ENCODE measurements at places on chromosomes 2 and 18.

GRCh38 chr2:70707706-70708105 lies 60.3 kb downstream of the ADD2 start:
- no peak for DNase-seq

- no peak for DNase-seq
Observed at GRCh38 chr2:19991895-19992294, 2.0 kb upstream of the WDR35 start.

DNA sequence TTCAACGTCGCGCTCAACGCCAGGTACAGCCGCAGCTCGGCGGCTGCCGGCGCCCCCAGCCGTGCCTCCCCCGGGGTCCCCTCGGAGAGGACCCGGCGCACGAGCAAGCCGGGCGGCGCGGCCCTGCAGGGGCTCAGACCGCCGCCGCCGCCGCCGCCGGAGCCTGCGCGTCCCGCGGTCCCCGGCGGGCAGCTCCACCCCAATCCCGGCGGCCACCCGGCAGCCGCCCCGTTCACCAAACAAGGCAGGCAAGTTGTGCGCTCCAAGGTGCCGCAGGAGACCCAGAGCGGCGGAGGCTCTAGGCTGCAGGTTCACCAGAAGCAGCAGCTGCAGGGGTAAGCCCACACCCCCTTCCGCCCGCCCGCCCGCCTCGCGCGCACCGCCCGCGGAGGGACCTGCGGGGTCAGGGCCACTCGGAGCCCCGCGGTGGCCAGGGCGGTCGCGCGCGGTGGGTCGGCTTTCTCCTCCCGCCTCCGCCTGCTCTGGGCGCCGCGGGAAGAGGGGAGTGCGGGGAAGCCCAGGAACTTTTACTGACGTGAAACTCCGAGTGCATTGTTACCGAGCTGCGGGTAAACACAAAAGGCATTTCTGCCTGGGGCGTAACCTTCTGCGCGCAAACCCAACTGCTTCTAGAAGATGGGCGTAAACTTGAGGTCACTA lies 861 bp downstream of the LTBP1 start:
- no peak for DNase-seq

- DNase-seq: no peak
Observed at GRCh38 chr2:137316075-137316474, 550.7 kb downstream of the THSD7B start.

- no peak for DNase-seq
Observed at GRCh38 chr2:179240481-179241451, 23.9 kb downstream of the SESTD1 start.

GRCh38 chr2:46530639-46531038 lies 51.3 kb downstream of the TMEM247 start:
- no peak for DNase-seq

GRCh38 chr2:67666386-67667053 lies 269.4 kb downstream of the ETAA1 start:
- no peak for DNase-seq

GRCh38 chr18:8107426-8107825 lies 501.8 kb upstream of the RAB12 start:
- DNase-seq: no peak

GRCh38 chr18:69674292-69674877 lies 273.3 kb downstream of the CD226 start:
- no peak for DNase-seq

DNA sequence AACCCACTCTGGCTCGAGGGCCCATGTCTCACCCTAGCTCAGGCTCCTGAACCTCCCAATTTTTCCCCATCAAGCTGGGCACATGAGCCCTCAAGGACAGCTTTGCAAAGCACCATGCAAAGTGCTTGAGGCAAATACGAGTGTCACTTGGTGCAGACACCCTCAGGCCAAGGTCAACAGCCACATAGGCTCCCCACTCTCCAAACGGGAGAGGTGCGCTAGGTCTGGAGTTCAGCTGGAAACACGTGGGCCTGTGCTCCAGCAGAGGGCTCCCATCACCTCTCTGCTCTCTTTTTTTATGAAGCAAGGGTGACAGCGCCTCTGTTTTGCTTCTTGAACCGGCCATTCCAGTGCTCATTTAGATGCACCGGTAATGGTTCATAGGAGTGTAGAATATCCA lies 11.9 kb upstream of the ARHGAP25 start:
- DNase-seq: no peak

DNA sequence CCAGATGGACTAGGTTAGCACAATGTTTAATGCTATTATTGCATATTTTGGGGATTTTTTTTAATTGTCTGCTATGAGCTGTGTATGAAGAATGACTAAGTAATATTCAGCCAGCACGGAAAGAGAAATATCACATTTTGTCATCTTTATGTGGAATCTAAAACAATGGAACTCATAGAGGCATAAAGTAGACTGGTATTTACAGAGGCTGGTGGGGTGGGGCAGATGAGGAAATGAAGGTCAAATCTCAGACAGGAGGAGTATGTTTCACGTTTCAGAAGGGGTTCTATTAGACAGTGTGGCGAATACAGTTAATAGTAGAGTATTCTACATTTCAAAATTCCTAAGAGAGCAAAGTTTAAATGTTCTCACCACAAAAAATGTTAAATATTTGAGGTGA lies 4.7 kb downstream of the CDH19 start:
- no peak for DNase-seq

GRCh38 chr18:21215490-21215889 lies 26.5 kb upstream of the GREB1L start:
- DNase-seq: no peak

GRCh38 chr18:29250259-29250658 lies 1073.3 kb upstream of the CDH2 start:
- no peak for DNase-seq

DNA sequence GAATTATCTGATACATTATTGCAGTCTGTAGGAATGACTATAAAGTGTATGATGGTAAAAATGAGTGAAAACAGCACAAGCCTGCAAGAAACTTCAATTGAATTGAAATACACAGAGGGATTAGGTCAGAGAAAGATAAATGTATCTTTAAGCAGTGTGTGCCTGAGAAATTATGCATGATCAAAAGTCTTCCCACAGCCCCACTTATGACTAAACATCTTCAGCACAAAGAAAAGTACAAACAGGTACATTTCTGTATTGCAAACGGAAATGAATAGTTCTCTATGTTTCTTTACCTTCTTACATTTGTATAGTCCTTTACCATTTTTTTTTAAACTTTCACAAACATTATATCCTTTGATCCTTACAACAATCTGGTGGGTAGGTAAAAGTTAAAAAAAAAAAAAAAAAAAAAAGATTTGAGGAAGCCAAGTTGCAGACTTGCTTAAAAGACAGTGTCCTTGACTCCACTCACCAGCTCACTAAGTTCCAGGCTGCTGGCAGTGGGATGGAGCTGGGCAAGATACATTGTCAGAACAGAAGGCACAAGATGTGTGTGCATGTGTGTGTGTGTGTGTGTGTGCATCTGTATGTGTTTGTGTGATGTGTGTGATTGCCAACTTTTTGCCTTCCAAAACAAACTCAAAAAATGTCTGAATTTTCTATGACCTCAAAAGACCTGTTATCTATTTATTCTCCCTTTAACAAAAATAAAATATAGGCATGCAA lies 423.7 kb upstream of the ACVR2A start:
- DNase-seq: no peak

DNA sequence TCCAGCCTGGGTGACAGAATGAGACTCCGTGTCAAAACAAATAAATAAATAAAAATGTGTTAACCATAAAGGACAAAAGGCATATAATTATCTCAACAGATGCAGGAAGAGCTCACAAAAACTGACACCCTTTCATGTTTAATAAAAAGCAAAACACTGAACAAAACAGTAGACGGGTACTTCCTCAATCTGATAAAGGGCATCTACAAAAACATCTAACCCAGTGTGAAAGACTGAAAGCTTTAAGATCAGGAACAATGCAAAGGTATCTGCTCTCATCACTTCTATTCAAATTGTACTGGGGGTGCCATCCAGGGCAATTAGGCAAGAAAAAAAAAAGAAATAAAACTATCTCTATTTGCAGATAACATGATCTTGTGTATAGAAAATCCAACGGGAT lies 11.7 kb upstream of the NCL start:
- DNase-seq: no peak

GRCh38 chr2:194842871-194843270 lies 814.2 kb upstream of the SLC39A10 start:
- no peak for DNase-seq

DNA sequence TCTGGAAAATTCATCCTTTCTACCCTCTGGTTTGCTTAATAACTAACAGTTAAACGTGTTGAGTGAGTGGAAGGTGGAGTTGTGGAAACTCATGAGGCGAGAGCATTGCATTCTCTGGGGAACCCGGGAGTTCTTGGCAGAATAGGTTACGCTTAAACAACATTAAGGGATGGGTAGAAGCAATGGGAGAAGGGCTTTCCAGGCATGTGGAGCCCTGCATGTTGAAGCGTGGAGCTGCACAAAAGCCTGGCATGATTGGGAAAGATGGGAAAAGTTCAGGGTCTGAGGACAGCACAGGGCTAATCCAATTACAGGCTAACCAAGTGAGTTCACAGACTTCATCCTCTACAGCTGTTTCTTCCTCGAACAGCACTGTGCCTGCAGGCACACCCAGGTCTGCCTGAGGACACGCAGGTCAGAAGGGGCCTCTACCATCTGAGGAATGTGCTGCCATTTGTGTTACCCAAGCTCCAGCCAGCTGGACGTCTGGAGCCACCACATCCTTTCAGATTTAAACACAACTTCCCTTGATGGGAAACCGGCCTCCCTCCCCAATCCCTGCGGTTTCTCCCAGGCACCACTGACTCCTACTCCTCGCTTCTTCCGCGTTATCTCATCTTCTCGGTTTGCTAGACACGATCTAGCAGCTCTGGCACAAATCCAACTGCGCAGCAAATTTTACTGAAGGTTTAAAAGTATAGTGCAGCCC lies 164.2 kb downstream of the ANTXR1 start:
- DNase-seq: peak; percentile 97

GRCh38 chr18:48133671-48134251 lies 203.3 kb upstream of the SMAD2 start:
- DNase-seq: peak; percentile 22

DNA sequence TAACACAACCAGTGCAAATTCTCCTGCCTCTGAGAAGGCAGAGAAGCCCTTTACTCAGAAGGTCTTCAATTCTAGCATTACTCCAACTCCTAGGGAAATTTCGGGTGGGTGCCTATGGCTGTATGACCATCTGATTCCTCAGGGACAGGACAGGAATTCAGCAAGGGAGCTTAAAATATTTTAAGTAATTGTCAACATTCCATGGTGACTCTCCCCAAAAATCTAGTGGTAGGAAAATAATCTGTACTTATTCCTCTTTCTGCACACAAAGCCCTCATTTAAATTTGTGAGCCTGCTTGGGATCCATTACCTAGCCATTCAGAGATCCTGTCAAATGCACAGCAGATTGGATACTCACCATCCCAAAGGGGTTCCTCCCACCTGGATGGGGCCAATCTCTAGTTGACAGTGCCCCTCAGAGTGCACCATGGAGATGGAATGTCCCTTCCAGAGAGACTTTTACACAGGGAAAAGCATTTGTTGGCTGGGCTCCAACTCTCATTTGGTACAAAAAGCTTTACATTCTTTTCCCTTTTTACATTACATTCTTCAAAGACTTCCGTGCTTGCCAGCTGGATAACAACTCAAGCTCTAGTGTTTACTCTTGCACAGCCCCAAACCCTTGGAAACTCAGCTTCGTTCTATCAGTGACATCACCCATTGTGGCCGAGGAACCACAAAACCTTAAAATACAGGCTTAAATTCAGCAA lies 3.1 kb upstream of the TMEM150A start:
- no peak for DNase-seq

- no peak for DNase-seq
Observed at GRCh38 chr2:174924061-174924693, 81.0 kb downstream of the CHN1 start.

GRCh38 chr2:40844353-40845277 lies 392.7 kb upstream of the SLC8A1 start:
- peak; percentile 31 for DNase-seq

DNA sequence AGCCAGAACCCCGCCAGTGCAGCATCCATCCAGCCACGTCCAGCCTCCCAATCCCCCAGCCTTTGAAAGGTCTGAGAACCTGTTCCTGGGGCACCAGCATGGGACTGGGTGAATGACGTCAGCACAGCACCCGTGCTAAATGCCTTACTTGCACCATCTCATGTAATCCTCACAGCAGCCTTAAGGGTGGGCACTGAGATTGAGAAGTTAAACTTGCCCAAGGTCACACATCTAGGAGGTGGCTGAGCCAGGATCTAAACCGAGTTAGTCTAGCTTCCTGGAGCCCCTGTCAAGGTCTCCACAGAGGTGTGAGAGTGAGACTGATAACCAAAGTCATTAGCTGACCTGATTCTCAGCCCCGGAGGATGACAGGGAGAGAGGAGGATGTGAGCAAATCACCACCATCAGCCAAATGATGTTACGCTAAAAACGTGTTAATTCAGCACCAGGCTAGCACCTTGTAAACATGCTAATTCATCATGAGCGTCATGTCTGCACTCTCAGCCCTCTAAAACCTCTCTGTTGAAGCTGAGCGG lies 4.6 kb downstream of the CD8A start:
- no peak for DNase-seq

DNA sequence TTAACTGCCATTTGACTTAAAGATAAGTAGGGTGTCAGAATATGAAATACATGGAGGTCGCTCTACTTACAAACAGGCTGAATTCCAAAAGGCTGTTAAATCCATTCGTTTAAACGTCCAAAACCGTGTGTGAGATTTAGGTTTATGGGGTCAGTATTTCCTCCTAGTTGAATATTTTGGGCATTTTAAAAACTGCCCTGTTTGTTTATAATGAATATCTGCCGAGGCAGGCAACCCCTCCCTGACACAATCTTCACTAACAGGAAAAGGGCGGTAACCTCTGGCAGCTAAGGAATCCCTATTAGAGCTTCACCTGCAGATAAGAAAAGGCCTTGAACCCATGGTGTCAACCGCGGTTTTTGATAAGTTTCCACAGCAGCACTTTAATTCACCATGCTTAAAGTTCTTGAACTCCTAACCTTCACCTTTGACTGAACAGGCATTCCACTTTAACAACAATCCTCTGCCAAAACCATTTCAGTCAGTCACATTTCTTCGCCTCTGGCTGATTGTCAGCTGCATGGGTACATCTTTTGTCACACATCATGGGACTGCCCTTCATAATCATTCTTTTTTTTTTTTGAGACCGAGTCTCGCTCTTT lies 17.8 kb downstream of the TRAK2 start:
- DNase-seq: peak; percentile 53

- no peak for DNase-seq
Observed at GRCh38 chr2:137190411-137191195, 425.3 kb downstream of the THSD7B start.

GRCh38 chr18:10057401-10057893 lies 143.6 kb downstream of the VAPA start:
- no peak for DNase-seq

- DNase-seq: no peak
Observed at GRCh38 chr18:3410273-3410672, 39.7 kb upstream of the TGIF1 start.

DNA sequence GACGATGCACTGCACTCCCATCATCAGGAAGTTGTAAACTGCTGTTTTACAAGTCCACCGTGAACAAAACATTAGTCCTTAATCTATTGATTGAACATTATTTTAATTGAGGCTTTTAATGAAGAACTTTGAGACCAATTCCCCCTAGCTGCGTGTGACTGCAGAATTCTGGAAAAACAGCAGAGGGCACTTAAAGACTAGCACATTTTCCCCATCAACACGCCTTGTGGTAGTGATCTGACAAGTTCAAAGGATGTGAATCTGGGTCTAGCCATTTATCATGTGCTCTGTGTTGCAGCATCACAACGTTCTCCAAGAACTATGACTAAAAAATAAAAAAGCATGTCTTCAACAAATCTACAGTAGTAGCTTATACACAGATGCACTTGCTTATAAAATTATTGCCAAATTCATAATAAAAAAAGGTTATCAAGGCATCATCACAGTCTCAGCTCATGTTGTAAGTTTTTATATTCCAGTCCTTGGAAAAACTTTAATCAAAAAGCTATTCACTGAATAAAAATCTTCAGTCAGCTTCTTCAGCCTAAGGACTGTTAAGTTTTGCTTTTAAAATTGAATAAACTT lies 35.8 kb downstream of the SKOR2 start:
- DNase-seq: peak; percentile 1
